Kidney glomerular epithelial cell (primary cell): ENCODE measurements at places on chromosomes 5 and 9.

GRCh38 chr9:124392871-124393460 lies 22.3 kb downstream of the PSMB7 start:
- peak; percentile 71 for DNase-seq

DNA sequence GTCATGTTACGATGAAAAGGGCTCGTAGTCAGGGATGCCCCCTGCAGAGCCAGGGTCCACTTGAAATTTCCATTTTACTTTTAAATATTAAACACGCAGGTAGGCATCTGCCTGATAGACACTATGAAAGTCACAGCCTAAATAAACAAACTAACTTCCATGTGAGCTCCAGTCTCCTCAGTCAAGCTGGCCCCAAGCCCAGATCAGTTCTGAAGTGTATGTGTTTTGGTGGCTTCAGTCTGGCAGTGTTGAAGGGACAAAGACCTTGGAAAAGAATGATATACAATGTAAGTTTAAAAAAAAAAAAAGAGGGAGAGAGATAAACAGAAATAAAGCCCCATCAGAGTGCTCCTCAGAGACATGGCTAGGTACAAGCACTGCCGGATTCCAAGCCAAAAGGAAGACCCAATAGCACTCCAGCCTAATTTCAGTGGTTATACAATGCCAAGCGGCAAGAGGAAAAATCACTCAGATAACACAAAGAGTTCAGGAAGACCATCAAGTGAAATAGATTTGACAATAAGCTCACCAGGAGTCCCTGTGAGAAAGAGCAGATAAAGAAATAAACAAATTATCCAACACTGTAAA lies 181.0 kb downstream of the BNC2 start:
- no peak for DNase-seq

DNA sequence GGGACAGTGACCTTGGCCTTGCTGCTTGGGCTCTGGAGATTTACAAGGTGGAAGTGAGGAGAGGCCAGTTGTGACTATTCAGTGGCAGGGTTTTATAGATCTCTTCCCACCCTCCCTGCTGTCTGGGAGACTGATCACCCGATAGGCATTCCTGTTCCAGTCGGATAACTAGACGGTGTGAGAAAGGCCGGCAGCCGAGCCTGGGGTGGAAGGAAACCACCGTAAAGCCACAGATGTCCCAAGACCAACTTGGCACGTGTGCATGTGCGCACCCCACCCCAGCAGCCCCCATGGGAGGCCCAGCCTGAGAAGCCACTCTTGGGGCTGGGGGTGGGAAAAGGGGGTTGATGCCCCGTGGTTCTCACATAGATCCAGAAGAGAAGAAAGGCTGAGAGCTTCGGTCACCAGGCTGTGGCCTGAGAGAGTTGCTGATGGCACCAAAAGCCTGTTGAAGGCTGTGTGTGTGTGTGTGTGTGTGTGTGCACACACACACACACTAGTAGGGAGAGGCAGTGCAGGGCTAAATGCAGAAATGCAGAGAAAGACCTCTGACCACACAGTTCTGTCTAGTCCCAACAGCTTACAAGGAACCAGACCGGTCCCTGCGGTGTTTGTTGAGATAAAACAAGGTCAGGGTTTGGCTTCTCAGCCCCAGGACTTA lies 225.8 kb downstream of the FANCC start:
- peak; percentile 79 for DNase-seq

- DNase-seq, result no peak
Observed at GRCh38 chr5:173329491-173330337, 1.5 kb upstream of the STC2 start.

- peak; percentile 38 for DNase-seq
Observed at GRCh38 chr9:38024036-38024681, 44.9 kb downstream of the SHB start.
